NCI-H446 treated with DMSO at 0.1 percent for 48 hours (cell line): ENCODE measurements at places on chromosomes 11 and 22.
A peak's percentile ranks its signal among the peaks of the same experiment; 100 is the strongest.

DNA sequence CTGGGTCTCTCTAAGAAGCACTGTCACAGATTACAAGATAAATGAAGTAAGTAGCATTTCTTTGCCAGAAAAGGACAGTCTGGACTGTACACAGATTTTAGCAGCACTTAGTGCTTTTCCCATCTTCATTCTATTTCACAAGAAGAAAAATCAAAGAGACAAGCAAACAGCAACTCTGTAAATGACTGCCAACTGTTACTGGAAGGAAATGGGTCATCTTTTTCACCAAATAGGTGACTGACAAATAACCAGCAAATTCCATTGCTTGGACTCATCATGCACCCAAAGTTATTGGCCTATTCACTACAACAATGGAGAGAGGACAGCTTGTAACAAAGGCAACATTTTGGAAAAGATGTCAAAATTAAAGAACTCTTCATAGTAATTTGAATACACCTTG, 28.9 kb upstream of the CARD18 start:
- peak; percentile 9 for DNase-seq

DNA sequence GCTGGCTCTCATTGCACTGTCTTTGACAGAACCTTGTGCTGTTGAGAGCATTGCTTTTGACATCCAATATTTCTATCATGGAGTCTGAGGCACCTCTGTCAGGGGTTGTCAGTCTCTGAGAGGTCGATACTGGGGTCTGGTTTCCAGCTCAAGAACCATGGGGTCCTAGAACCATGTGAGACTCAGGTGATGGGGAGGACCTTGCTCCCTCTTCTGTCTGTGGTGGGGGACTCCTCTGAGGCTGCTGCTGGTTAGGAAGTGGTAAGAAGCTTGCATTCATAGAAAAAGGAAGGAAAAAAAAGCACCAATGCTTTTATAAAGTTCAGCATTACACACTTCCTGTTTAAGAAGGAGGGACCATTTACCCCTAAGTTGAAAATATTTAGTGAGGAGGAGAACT, 91.8 kb upstream of the CD44 start:
- no peak for DNase-seq

DNA sequence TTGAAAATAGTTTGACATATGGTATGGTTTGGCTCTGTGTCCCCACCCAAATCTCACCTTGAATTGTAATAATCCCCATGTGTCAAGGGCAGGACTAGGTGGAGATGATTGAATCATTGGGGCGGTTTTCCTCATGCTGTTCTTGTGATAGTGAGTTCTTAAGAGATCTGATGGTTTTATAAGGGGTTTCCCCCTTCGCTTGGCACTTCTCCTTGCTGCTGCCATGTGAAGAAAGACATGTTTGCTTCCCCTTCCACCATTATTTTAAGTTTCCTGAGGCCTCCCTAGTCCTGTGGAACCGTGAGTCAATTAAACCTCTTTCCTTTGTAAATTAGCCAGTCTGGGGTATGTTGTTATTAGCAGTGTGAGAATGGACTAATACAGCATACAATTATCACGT, 7.7 kb downstream of the KCTD21 start:
- DNase-seq: no peak

DNA sequence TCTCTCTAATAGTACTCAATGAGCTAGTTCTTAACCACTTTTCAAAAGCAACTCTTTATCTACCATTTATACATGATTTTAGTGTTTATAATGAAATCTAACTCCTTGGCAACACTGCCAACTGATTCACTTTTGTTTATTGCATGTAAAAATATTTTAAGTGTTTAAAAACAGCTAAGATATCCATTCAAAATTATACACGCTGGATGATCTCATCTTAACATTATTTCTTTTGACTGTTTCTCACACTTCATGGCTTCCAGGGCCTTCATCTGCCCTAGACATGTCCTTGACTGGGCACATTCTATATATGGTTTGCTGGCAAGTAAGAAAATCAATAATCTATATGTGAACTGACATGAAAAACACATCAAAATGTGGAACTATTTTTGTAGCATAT, 414.6 kb upstream of the LUZP2 start:
- no peak for DNase-seq

DNA sequence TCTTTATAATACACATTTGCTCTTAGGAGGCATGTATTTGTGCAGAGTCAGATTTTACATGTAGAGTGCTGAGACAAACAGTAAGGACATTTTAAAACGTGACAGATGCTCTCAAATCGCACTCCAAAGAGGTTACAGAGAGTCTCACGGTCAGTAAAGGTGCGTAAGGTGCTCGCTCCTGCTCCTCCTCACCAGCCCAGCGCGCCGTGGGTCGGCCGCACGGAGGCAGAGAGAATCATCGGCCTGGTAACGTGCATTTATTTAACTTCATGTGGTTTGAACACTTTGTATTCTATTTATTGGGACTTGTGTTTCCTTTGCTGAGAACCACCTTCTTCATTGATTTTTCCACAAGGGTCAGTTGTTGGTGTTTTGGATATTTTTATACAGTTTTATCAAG, 900.1 kb downstream of the BRD1 start:
- DNase-seq: no peak

DNA sequence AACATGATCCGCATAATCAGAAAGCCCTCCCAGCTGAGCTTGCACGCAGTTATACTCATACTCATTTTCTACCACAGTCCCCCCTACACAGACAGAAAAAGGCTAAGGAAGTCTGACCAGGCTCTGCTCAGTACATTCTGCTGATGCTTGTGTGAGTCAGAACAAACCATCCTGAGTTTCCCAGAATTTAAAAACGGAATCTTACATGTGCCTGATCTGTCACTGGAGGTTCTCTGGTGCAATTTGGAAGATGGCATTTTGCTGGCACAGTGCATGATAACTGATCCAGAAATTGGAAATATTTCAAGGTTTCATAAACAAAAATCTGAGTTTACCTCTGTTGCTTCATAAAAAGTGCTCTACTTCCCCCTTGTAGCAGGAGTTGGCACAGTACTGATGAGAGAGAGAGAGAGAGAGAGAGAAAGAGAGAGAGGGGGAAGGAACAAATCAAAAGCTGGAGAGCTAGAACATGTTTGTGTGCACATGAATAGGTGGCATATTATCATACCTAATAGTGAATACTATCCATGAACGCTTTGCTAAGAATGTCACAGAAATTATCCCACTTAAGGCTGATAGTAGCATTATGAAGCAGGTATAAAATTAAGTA, 1085.3 kb downstream of the DLG2 start:
- no peak for DNase-seq

DNA sequence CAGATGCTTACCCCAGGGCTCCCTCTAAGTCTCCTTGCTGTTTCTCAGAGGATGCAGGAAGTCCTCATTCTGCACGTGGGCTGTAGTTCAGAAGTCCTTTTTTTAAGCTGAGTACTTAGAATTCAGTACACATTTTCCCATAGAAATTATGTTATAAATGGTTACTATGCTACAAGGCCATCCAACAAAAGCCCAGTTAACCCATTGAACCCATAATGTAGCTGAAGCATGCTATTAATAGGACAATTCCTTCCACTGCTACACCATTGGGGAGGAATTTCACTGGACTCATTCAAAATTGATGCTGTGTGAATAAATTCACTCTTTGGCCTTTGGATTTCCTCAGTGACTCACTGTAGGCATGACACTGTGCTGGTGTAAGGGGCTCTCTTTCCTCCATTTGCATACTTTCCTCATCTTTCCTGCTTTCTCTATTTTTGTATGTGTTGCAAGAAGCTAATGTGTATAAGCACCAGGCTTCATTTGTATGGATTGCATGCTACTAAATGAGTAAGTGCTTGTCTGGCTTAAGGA, 148.0 kb downstream of the NTM start:
- DNase-seq: no peak

GRCh38 chr11:31968461-31969358, 122.2 kb upstream of the RCN1 start:
- peak; percentile 86 for DNase-seq

DNA sequence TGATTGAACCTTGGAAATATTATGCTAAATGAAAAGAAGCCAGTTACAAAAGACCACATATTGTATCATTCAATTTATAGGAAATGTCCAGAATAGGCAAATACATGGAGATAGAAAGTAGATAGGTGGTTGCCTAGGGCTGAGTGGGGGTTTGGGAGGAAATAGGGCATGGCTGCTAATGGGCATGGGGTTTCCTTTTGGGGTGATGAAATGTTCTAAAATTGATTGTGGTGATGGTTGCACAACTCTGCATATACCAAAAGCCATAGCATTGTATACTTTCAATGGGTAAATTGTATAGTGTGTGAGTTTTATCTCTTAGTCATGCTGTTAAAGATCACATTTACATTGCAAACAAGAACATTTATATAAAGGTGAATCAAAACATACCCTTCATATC, 48.7 kb downstream of the LDLRAD3 start:
- no peak for DNase-seq

GRCh38 chr11:126664643-126665042, 309.2 kb downstream of the ST3GAL4 start:
- DNase-seq: no peak

DNA sequence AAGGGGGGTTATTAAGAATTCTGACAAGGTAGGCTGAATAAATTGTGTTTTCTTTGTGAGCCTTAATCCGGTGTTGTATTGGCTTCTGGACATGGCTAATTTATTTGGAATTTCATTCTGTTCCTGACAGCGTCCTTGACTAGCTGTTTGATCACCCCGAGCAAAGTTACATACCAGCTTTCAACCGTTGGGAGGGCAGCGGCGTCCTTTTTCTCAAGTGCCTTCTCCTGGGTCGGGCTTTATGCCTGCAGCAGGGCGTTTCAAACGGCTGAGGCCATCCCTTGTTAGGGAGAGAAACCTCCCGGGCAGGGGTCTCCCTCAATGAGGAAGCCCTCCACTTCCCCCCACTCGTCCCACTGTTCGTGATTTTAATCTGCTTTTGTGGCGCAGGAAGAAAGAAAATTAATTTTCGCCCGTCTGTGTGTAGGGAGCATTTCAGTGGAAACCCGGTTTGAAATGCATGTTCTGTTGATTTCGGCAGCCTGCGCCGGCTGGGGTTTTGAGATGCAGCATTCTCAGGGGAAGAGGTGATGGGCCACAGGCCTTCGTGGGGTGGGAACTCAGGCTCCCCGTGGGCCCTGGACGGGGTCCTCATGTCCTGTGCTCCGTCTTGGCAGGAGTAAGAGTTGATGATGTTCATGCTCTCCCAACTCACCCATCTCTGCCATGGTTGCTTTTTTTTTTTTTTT, 2.9 kb upstream of the SMIM38 start:
- DNase-seq: no peak

DNA sequence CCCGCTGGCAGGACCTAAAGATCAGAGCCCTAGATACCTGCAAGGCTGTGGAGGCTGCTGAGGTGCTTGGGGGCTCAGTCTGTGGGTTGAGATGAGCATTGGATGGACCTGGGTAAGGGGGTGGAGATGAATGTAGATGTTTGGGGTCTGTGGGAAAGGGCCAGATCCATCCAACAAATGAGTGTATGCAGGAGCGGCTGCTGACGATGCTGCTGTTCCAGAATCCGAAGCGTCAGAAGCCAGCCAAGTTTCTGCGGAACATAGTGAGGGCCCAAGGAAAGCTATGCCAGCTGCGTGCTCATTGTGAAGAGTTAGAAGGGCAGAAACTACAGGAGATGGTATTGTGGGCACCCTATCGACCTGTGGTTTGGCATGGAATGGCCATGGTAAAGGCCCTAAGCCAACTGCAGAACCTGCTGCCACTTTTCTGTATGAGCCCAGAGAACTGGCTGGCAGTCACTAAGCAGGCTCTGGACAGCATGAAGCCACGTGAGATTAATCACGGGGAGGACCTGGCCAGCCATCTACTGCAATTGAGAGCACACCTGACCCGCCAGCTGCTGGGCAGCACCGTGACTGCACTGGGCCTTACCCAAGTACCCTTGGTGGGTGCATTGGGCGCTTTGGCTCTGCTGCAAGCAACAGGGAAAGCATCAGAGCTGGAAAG, 36.6 kb downstream of the RRP8 start:
- no peak for DNase-seq

- DNase-seq: no peak
Observed at GRCh38 chr11:75194147-75194546, 43.2 kb downstream of the SLCO2B1 start.

DNA sequence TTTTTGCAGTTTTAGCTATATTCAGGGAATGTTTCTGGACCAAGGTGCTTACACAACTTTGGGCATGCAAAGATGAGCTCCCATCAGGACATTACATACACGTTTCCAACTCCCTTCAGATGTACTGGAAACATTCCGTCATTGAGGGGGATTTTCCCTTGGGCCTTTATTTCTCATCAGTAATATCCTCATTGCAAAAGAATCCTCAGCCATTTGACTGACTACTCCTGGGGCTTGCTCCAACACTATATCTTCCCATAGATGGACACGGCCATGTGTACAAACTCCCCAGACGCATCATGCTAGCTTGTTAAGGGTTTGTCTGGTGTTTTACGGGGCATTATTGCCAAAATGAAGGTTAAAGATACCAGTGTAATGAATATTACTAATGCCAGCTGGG, 59.3 kb upstream of the NUP160 start:
- no peak for DNase-seq

GRCh38 chr11:62546244-62546928, at the start of gene AHNAK:
Gene AHNAK (minus strand): TSS chr11:62546806. CDS start chr11:62536098, 10,708 bp downstream.
- DNase-seq: no peak

- DNase-seq: no peak
Observed at GRCh38 chr11:11636671-11637070, 14.9 kb upstream of the GALNT18 start.

DNA sequence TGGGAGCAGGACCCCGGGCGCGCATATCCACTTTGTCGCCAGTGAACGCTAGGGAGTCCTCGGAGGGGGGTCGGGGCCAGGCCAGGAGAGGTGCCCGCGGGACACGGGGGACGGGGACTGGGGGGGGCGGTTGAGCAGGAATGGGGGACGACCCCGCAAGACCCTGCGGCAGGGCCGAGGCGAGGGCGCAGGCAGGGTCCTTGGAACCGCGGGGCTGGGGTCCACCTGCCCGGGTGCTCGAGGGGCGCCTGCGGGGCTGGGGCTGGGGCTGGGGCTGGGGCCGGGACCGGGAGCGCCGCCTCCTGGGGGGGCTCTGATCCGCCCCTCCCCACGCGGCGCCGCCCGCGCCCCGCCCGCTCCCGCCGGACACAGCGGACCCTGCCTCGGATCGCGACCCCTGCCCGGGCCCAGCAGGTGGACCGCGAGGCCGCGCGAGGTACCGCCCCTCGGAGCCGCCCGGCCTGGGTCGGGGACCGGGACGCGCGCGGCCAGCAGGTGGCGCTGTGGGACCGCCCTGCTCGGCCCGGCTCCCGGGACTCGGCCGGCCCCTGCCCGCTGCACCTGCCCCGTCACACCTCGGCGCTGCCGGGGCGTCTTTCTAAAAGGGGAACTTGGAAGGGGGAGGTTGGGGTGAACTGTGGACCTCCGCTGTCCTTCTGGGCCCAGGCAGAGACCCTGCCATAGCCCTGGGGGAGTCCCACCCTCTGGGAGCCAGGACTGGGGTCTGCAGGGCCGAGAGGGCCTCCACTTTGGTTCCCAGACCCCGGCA, 11.0 kb downstream of the CRELD2 start:
- DNase-seq: no peak
